Right ventricle myocardium superior (tissue), 1 donor: ENCODE measurements at places on chromosomes 2 and 18. TPM values are rescaled to one million over a fixed set of nuclear protein-coding genes. Genes with fewer than 3 reads are reported as not detected.

UGT1A4 gene
- total RNA-seq, result not detected

GRCh38 chr2:109247812-109248211 is 118.8 kb downstream of the SH3RF3 start:
- DNase-seq, result no peak

UGT1A5 gene
- total RNA-seq, result not detected

ZC3H8 gene
- total RNA-seq, result 12.0 TPM
